ENCODE measurements at places on chromosomes 2 and 18. TPM values are rescaled to one million over a fixed set of nuclear protein-coding genes. Genes with fewer than 3 reads are reported as not detected.
A peak's percentile ranks its signal among the peaks of the same experiment; 100 is the strongest.

The ANTXR1 gene
- 207 TPM for total RNA-seq

The MREG gene
- 1.8 TPM for total RNA-seq

The EGR4 gene
- total RNA-seq: not detected

DNA sequence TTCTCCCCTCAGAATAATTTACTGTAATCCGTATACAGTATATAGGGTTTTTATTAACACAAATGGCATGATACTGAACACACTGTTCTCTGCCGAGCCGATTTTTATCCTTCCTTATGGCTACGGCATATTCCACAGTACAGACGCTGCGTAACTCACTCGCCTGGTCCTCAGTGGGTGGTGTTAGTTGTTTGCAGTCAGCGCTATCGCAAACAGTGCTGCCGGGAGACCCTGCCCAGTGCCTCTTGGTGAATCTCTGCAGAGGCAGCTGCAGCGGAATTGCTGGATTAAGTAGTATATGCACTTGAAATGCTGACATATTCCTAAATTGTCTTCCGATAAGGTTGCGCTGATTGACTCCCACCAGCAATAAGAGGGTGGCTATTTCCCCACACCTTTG, 73.9 kb downstream of the MARCO start:
- peaks cover 45% of the 10 kb centered on the region for H3K27me3 ChIP-seq
- no peak overlapping the region for H3K27ac ChIP-seq
- no peaks in the 10 kb centered on the region for H3K36me3 ChIP-seq
- H3K4me1 ChIP-seq: peaks cover 2% of the 10 kb centered on the region
- no peak for DNase-seq

DNA sequence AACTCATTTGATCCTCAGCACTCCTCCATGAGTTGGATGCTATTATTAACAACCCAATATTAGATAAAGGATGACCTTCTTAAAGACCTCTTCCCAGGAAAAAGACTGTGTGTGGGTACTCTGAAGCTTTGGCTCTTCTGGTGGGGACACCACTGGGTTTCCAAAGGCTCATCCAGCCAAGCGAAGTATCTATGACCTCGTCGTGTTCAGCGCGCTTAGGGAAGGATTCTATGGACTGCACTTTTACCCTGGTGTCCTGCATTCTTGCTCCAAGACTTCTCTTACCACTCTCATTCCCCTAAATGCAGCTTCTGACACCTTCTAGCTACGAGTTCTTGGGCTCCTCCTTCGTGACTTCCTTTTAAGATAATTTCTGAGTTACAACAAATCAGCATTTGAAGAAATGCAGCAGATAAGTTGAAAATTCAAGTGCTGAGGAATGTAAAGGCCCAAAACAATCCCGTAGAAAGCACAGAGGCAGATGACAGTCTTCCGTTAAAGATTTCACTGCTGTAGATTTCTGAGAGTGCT, 673 bp upstream of the HNMT start:
- peak overlapping the region; percentile 76 for H3K4me3 ChIP-seq
- H3K4me1 ChIP-seq: peaks cover 25% of the 10 kb centered on the region
- DNase-seq: no peak
- H3K27me3 ChIP-seq: no peaks in the 10 kb centered on the region
- peak overlapping the region; percentile 90 for H3K27ac ChIP-seq
- no peaks in the 10 kb centered on the region for H3K36me3 ChIP-seq

- H3K36me3 ChIP-seq: peaks cover 3% of the 10 kb centered on the region
- no peak overlapping the region for H3K4me3 ChIP-seq
- no peak overlapping the region for H3K27ac ChIP-seq
- no peaks in the 10 kb centered on the region for H3K4me1 ChIP-seq
- no peak for DNase-seq
Measured at GRCh38 chr2:133193544-133194361, 374.5 kb downstream of the NCKAP5 start.

GRCh38 chr2:64414736-64415435, 39.1 kb upstream of the LGALSL start:
- no peaks in the 10 kb centered on the region for H3K36me3 ChIP-seq
- no peak overlapping the region for H3K4me3 ChIP-seq
- H3K27me3 ChIP-seq: peaks cover 2% of the 10 kb centered on the region
- H3K4me1 ChIP-seq: peaks cover 2% of the 10 kb centered on the region
- no peak for DNase-seq
- no peak overlapping the region for H3K27ac ChIP-seq

DNA sequence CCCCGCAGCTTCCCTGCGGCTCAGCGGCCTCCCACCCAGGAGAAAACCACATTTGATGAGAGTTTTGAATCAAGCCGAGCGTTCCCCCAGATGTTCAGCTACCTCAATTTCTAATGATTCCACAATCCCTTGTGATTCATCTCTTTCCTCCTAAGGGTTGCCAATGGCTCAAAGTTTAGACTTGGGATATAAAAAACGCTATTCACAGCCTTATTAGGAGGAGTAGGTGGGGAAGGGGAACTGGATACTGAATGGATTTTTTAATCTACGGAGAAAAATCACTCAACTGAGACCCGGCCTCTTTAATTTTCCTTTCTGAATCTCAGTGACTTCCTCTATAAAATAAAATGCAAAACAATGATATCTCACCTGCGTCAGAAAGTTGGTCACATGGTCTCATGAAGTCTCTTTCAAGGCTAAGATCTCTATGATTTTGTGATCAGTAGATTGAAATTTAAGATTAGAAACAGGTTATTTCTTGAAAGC, 192.6 kb upstream of the TCF4 start:
- peak overlapping the region; percentile 68 for H3K4me3 ChIP-seq
- H3K27me3 ChIP-seq: no peaks in the 10 kb centered on the region
- no peak overlapping the region for H3K27ac ChIP-seq
- peaks cover 23% of the 10 kb centered on the region for H3K4me1 ChIP-seq

GRCh38 chr2:85015653-85016360, 44.8 kb downstream of the KCMF1 start:
- no peak overlapping the region for H3K4me3 ChIP-seq
- no peaks in the 10 kb centered on the region for H3K36me3 ChIP-seq
- H3K27ac ChIP-seq: peak overlapping the region; percentile 65
- peaks cover 73% of the 10 kb centered on the region for H3K4me1 ChIP-seq

DNA sequence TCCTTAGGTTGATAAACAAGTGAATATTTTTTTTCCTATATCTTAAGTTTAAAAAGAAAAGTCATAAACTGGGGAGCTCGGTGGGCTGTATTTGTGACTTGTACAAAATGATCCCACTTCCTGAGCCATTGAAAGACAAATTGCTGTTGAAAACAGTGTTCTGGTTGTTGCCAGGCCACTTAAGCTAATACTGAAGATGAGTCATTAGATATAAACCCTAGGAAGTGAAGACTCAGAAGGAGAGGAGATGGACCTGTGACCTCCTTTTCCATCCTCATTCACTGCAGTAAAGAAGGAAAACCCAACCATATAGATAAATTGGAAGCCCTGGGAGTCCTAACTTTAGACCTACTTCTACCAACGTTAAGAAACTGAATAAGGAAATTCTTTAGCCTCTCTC, 46.2 kb upstream of the SERPINE2 start:
- H3K36me3 ChIP-seq: no peaks in the 10 kb centered on the region
- H3K27ac ChIP-seq: peak overlapping the region; percentile 34
- no peaks in the 10 kb centered on the region for H3K27me3 ChIP-seq
- DNase-seq: no peak
- H3K4me1 ChIP-seq: peaks cover 27% of the 10 kb centered on the region

- no peaks in the 10 kb centered on the region for H3K27me3 ChIP-seq
- H3K36me3 ChIP-seq: no peaks in the 10 kb centered on the region
- DNase-seq: no peak
- peaks cover 3% of the 10 kb centered on the region for H3K4me1 ChIP-seq
- no peak overlapping the region for H3K27ac ChIP-seq
Measured at GRCh38 chr2:226275215-226275614, 524.4 kb downstream of the IRS1 start.

DNA sequence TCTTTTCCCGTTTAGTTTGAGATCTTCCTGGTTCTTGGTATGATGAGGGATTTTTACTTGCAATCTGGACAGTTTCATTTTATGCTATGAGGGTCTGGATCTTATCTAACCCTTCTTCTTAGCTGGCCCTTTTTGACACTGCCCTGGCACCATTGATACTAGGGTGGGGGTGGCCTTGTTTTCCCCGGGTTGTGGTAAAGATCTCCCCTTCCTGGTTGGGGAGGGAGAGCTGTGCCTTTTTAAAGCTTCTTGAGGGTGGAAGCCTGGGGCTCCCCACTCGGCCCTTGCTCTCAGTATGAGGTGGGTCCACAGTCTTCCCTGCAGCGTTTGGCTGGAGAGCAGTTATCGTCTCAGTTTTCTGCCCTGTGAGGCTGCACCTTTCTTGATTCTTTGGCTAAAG, 66.1 kb downstream of the ASB1 start:
- DNase-seq: no peak
- no peaks in the 10 kb centered on the region for H3K36me3 ChIP-seq
- no peaks in the 10 kb centered on the region for H3K4me1 ChIP-seq
- H3K4me3 ChIP-seq: no peak overlapping the region
- H3K27ac ChIP-seq: no peak overlapping the region

DNA sequence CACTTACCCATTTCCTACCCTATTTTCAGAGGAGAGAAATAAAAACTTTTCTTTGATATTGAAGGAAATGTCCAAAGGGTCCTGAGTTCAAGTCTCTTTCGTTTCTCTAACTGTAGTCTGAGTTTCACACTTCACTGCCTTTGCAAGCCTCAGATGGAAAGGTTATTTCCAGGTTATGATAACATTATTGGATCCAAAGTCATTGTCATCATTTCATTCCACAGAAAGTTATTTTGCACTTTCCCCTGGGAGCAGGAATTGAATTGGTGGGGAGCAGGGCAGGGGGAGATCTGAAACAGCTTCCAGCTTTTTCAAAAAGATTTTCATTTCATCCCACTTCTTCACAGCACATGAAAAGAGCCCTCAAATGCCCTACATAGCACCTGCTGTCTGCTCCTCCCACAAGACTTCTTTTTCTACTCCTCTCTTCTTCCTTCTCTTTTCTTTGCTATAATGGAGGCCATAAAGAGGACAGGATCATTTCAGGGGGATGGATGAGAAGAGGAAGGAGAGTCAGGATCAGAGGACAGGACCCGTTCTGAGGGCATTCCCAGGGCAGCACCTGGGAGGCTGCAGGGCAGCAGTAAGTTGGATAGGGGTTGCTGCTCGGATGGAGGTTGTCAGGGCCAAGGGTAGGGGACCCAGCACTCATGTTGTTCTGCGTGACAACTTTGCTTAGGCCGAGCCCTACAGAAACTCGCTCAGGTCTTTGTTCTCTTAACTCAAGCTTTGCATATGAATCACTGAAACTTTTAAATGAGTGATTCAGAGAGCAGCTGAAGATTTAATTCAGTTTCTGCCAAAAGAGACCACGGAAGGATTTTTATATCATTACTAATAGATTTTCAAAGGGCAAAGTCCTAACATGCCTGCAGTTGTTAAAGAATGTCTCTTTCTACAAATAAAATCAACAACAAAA, 11.4 kb upstream of the GALNT5 start:
- H3K4me1 ChIP-seq: peaks cover 17% of the 10 kb centered on the region
- peaks cover 2% of the 10 kb centered on the region for H3K27me3 ChIP-seq
- H3K4me3 ChIP-seq: no peak overlapping the region
- H3K27ac ChIP-seq: peak overlapping the region; percentile 71
- no peak for DNase-seq

DNA sequence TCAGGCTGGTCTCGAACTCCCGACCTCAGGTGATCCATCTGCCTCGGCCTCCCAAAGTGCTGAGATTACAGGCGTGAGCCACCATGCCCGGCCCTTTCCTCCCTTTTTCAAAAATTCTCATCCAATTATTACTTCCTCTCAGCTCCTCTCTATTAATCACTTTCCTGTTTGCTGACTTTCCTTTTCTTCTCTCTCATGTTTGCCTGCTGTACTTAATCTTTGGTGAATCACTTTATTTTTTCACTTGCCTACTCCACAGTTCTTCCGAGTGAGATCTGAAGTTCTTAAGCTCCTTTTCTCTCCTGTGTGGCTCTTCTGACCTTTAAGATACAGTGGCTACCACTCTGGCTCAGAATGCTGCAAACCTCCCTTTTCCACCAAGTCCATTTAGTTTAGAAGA, 126.3 kb upstream of the SERTAD2 start:
- H3K4me1 ChIP-seq: peaks cover 13% of the 10 kb centered on the region
- H3K27ac ChIP-seq: peak overlapping the region; percentile 1
- H3K27me3 ChIP-seq: no peaks in the 10 kb centered on the region
- H3K4me3 ChIP-seq: no peak overlapping the region
- no peaks in the 10 kb centered on the region for H3K36me3 ChIP-seq

DNA sequence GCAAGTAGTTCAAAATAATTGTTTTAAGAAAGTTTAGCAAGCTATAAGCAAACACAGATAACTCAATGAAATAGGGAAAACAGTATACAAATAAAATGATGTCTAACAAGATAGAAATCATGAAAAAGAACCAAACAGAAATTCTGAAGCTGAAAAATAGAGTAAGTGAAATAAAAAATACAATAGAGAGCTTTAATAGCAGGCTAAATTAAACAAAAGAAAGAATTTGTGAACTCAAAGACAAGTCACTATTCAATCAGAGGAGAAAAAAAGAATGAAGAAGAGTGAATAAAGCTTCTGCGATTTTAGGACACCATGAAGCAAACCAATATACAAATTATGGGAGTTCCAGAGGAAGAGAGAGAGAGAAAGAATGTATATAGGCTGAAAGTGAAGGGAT, 576.8 kb downstream of the STK39 start:
- no peak overlapping the region for H3K27ac ChIP-seq
- no peak overlapping the region for H3K4me3 ChIP-seq

DNA sequence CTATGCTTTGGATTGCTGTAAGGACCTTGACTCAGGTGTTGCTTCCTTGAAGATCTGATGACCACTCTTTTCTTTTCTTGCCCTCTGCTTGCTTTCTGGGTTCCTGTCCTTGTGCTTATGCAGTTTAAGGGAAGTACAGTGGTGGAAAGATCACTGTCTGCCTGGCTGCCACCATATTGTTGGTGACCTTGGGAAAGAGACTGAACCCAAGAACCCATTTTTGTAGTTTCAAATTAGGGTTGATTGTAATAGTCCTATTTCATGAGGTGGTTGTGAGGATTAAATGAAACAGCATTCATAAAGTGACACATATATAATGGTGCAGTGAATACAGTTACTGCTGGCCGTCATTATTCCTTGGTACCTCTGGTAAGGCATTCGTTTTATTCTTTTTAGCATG, 41.1 kb downstream of the MAP4K4 start:
- no peak overlapping the region for H3K4me3 ChIP-seq
- no peaks in the 10 kb centered on the region for H3K27me3 ChIP-seq
- no peaks in the 10 kb centered on the region for H3K36me3 ChIP-seq
- H3K27ac ChIP-seq: peak overlapping the region; percentile 55

DNA sequence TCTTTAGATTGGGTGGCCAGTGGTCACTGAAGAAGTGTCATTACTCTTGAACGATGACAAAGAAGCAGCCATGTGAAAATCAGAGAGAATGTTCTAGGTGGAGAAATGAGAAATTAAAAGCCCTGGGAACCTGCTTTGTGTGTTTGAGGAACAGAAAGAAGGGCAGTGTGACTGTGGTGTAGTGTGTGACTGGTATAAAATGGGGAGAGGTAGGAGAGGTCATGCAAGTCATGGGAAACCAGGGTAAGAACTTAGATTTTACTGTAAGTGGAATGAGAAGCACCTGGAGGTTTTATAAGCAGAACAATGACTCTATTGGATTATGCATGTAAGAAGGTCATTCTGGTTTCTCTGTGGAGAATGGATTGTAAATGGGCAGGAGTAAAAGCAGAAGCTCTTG, 12.2 kb downstream of the ICOS start:
- H3K4me3 ChIP-seq: no peak overlapping the region
- H3K36me3 ChIP-seq: peaks cover 3% of the 10 kb centered on the region
- H3K27ac ChIP-seq: no peak overlapping the region
- DNase-seq: no peak
- H3K27me3 ChIP-seq: no peaks in the 10 kb centered on the region

All from chondrocyte (in vitro differentiated cells).